ENCODE measurements at places on chromosomes 12 and 14.

GRCh38 chr12:43453761-43454160 lies 98.2 kb downstream of the ADAMTS20 start:
- DNase-seq, result no peak

DNA sequence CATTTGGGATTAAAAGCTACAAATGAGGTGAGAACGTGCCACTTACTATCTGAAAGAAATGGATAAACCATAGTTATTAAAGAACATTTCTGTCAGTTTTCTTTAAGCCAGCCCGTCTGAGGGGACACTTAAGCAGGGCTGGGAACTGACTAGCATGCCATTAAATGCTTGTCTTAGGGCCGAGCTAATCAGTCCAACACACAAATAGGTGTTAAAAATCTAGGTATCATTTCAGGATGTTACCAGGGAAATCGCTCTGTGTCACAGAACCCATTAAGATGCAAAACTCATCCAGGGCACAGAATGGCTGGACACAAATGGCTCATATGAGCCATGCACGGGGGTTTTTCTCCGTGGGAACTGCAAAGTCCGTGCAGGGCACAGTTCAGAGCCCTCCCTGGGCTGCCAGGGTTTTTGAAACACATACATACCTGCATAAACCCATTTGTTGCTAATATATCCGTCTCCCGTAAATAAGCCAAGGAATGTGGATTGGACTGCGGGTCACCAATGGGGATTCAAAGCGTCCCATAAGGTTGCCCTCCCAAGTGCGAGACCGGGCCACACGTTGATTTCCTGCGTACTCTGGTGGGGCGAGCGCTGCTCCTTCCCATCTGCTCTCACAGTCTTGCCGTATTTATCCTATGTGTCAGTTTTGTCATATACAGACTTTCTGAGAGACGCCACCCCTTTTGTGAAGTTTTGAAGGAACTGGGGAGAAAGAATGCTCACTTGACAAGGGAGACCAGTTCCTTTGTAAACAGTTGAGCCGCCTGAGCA lies 5.4 kb upstream of the GSC start:
- no peak for DNase-seq

GRCh38 chr14:72924337-72924736 lies 1.9 kb upstream of the DCAF4 start:
- peak; percentile 42 for DNase-seq

GRCh38 chr14:86987966-86988365 lies 1005.0 kb downstream of the GALC start:
- DNase-seq, result no peak

DNA sequence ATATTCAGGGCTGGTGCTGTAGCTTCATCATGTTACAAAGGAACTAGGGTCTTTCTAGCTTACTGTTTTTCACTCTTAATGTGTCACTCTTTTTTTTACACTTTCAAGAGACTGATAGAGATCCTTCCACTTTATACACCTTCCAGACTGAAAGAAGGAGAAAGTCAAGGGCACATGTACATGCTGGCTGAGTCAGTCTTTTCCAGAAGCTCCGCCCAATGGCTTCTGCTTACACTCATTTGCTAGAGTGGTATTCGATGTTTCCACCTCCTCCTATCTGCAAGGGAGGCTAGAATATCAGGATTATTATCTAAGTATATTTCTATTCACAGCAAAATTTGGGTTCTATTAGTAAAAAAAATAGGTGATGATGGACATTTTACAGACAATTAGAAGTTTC lies 325.8 kb upstream of the OR4E1 start:
- no peak for DNase-seq

- DNase-seq, result no peak
Observed at GRCh38 chr14:92190768-92191167, 69.0 kb downstream of the CPSF2 start.
